AG09319 (cell line): ENCODE measurements at places on chromosomes 11 and 22.

DNA sequence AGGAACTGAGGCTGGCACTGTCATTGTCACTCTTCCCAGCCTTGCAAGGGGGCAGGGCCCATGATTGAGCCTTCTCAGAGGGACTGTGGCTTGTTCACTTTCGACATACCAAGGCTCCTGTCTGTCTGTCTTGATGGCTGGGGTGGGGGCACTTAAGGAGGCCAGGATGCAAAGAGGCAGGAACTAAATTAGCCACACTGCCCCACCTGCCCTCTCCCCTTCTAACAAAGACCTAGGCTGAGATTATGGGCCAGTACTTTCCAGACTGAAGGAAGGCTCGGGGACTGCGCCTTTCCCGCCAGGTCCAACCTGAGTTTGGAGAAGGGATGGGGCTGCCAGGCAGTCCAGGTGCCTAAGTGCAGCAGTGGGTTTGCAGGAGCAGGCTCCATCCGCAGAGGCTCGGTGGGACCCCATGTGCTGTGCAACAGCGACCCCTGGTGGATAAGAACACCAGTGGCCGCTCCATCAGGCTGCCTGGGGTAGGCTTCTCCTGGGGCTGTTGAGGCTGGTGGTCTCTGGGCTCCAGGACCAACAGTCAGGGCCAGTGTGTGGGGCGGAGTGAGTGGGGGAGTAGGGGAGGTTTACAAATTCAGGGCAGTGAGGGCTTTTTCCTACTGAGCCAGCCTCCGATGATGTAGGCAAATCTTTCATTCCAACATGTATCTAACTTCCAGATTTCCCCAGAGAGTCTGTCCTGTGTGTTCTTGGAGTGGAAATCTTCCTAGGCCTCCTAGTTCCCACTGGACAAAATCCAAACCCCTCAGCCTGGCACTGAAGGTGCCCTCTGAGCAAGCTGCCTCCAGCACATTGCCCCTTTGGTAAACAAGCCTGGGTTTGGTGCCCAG lies 93.9 kb downstream of the INSC start:
- DNase-seq: peak; percentile 16

DNA sequence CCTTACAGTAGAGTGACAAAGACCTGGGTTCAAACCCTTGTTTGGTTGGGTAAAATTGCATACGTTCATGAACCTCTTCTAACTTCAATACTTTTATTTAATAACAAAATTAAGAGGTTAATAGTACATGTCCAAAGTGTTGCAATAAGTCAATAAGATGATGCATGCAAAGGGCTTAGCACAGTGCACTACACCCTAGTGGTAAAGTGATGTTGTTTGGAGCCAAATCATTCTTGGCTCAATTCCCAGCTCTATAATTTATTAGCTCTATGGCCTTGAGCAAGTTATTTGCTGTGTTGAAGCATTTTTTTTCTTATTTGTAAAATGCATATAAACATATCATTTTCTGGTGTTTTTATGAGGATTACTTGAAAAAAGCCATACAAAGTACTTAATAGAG lies 945.3 kb downstream of the LRRC4C start:
- DNase-seq: no peak

DNA sequence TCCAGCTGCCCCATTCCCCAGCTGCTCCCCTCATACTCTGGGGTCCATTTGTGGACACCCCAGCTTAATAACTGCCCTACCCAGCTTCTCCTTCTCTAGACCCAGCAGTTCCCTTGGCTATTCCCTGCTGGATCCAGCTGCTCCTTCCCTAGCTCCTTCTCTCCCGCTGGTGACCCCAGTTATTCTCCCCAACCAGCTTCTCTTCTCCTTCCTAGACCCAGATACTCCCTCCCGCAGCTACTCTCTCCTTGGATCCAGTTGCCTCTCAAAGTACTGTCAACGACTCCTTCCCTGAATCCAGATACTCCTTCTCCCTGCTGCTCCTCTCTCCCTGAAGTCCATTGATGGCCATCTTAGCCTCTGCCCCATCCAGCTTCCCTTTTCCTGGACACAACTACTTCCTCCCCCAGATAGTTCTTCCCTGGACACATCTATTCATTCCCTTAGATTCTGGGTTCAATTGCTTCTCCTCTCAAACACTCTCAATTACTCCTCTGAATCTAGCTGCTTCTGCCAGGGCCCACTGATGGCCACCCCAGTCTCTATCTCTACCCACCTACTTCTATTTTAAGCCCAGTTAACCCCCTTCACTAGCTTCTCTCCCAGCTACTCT lies 11.6 kb downstream of the SELENOM start:
- DNase-seq: no peak

GRCh38 chr11:64593156-64594105 lies 2.4 kb downstream of the SLC22A12 start:
- no peak for DNase-seq

GRCh38 chr11:73324116-73324515 lies 16.0 kb downstream of the ARHGEF17 start:
- no peak for DNase-seq

DNA sequence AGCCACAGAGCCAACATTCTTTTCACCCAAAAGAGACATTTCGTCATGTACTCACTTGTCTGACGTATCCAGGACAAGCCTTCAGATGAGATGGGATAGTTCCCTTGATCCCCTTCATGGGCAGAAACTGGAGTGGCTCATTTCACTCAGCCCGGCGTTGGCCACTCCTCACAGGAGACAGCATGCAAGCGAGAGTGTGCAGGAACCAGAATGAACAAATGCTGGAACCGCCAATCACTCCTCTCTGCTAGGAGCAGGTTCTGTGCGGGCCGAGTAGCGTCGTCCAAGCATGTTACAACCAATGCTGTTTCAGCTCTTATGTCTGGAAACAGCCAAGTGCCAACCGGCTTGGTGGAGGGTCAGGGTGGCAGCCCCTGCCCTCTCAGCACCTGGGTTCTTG lies 56.7 kb upstream of the GNAZ start:
- DNase-seq: no peak

DNA sequence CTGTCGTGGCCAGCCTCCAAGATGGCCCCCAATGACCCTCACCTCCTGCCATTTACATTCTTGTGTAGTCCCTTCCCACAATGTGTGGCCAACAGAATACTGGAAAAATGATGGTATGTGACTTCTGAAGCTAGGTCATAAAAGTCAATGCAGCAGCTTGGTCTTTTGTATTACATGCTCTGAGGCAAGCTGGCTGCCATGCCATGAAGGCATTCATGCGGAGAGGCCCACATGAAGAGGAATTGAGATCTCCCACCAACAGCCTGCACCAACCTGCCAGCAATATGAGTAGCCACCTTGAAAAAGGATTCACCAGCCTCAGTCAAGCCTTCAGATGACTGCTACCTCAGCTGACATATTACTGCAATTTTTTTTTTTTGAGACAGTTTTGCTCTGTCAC lies 4.6 kb downstream of the MRTFA start:
- no peak for DNase-seq

- no peak for DNase-seq
These were observed 22.0 kb downstream of the CELSR1 start for GRCh38 chr22:46515208-46516111.
